ENCODE measurements at places on chromosomes 5 and 9.

- no peaks in the 10 kb centered on the region for H3K4me1 ChIP-seq
- H3K36me3 ChIP-seq = no peaks in the 10 kb centered on the region
- no peak overlapping the region for H3K4me3 ChIP-seq
These were observed 49.0 kb downstream of the NPR3 start for GRCh38 chr5:32760091-32760509.

GRCh38 chr9:20506099-20506900 is 116.0 kb downstream of the MLLT3 start:
- H3K27me3 ChIP-seq = no peaks in the 10 kb centered on the region
- H3K4me1 ChIP-seq = 0 out of 2 replicates have a peak, but pooled peaks cover 2% of the 10 kb centered on the region
- no peak for DNase-seq
- H3K27ac ChIP-seq = no peak overlapping the region
- H3K4me3 ChIP-seq = no peak overlapping the region
- no peaks in the 10 kb centered on the region for H3K36me3 ChIP-seq

- no peak for DNase-seq
These were observed 28.8 kb downstream of the FAM163B start for GRCh38 chr9:133580419-133580738.

- H3K27me3 ChIP-seq = no peaks in the 10 kb centered on the region
- H3K36me3 ChIP-seq = no peaks in the 10 kb centered on the region
- H3K27ac ChIP-seq = no peak overlapping the region
- peaks cover 39% of the 10 kb centered on the region for H3K4me1 ChIP-seq
These were observed 10.5 kb upstream of the NACC2 start for GRCh38 chr9:136105398-136106135.

DNA sequence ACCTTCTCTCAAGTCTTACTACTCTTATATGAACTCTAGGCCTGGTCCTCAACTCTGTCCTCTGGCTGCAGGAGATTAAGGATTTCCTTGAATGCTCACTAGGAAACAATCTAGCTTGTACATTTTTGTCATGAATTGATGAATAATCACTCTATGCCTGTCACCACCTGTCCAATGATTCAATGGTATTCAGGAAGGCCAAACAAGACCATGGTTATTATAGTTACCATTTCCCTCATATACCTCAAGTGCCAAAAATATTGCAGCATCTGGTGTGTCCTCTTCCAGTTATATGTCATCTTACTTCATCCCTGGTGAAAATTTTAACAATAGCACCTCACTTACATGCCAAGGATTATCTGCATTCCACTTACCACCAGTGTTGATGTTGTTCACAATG is 179.0 kb upstream of the MOCS2 start:
- no peaks in the 10 kb centered on the region for H3K4me1 ChIP-seq
- no peaks in the 10 kb centered on the region for H3K36me3 ChIP-seq
- DNase-seq = no peak

- H3K27me3 ChIP-seq = no peaks in the 10 kb centered on the region
- no peak overlapping the region for H3K4me3 ChIP-seq
- no peak for DNase-seq
- no peaks in the 10 kb centered on the region for H3K36me3 ChIP-seq
- H3K4me1 ChIP-seq = no peaks in the 10 kb centered on the region
- no peak overlapping the region for H3K27ac ChIP-seq
These were observed 23.1 kb downstream of the FREM1 start for GRCh38 chr9:14887149-14887548.

DNA sequence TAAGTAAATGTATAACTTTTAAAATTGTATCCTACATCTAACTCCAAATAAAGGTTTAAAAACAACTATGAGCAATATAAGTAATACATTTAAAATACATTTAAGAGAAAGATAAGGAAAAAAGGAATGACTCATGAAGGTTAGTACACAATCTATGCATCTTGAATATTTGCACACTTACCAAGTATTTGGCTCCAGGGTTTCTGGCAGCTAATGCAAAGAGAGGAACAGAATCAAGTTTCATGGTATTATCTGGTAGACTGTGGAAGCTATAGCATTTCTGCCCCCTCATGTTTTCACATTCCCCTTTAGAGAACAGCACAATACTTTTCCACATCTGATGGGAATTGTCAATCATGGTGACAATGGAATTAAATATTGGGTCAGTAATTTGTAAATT is 132.1 kb downstream of the COX7C start:
- H3K27ac ChIP-seq = no peak overlapping the region
- no peak overlapping the region for H3K4me3 ChIP-seq
- no peaks in the 10 kb centered on the region for H3K27me3 ChIP-seq
- no peak for DNase-seq
- no peaks in the 10 kb centered on the region for H3K4me1 ChIP-seq

DNA sequence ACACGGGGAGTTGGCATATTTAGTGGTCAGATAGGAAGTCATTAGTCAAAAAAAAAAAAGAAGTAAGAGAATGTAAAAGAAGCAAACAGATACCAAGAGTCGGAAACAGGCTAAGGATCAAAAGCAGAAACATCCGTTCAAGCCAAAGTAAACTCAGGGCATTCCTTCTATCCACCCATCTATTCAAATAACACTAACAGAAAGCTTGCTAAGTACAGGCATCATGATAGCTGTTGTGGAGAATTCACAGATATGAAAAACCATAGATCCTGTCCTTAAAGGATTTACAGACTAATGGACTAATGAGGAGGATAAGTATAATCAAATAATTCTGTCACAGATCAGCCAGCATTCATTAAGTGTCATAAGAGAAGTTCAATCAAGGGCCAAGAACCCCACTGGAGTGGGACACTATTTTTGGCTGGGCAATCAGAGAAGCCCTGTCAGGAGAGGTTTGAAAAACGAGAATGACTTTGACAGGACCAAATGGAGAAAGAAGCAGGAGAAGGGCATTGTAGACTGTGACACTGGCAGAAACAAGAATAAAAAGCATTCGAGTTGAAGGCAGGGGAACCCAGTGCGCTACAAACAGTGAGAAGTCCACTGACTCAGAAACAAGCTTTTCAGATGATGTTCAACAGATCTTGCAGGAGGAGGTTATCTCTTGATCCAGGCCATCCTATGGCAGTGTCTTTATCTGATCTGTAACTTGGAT is 154.2 kb upstream of the TSLP start:
- H3K27me3 ChIP-seq = no peaks in the 10 kb centered on the region
- no peak overlapping the region for H3K4me3 ChIP-seq
- no peak for DNase-seq
- H3K36me3 ChIP-seq = no peaks in the 10 kb centered on the region
- no peak overlapping the region for H3K27ac ChIP-seq
- no peaks in the 10 kb centered on the region for H3K4me1 ChIP-seq

- H3K27ac ChIP-seq = no peak overlapping the region
- H3K4me3 ChIP-seq = no peak overlapping the region
- H3K36me3 ChIP-seq = no peaks in the 10 kb centered on the region
- H3K4me1 ChIP-seq = no peaks in the 10 kb centered on the region
These were observed 131.4 kb upstream of the TRIM32 start for GRCh38 chr9:116555556-116556155.

- H3K4me1 ChIP-seq = peaks cover 30% of the 10 kb centered on the region
- no peaks in the 10 kb centered on the region for H3K27me3 ChIP-seq
- no peaks in the 10 kb centered on the region for H3K36me3 ChIP-seq
- peak overlapping the region; percentile 45 for H3K27ac ChIP-seq
These were observed 37.3 kb downstream of the SEC61B start for GRCh38 chr9:99259231-99259918.

GRCh38 chr5:101995585-101995984 is 300.5 kb downstream of the SLCO4C1 start:
- no peaks in the 10 kb centered on the region for H3K27me3 ChIP-seq
- no peaks in the 10 kb centered on the region for H3K4me1 ChIP-seq
- H3K4me3 ChIP-seq = no peak overlapping the region
